Renal cortex interstitium (tissue), 15 donors: ENCODE measurements at places on chromosomes 4 and X.

DNA sequence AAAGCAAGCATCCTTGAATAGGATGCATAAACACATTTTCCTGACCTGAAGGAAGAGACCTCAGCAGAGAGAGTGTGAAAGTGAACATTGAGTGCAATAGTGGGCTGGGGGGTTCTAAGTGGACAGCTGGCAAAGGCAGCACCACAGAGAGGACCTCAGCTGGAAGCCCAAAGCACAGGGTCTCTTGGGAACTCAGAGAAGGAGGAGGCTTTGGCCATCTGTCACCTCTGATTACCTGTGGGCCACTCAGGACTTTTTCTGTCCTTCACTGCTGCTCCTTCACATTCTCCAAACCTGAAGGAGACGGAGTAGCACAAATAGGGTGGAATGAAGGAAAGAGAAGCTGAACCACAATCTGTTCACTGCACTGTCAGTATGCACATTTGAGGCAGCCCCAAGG lies 37.9 kb upstream of the FAT4 start:
- DNase-seq = no peak

- no peak for DNase-seq
These were observed 89.7 kb downstream of the SYTL5 start for GRCh38 chrX:38095971-38096529.

- no peak for DNase-seq
These were observed 904.9 kb downstream of the CENPC start for GRCh38 chr4:66640233-66640990.

- no peak for DNase-seq
These were observed 3.7 kb upstream of the LCORL start for GRCh38 chr4:18025288-18025687.

- DNase-seq = no peak
These were observed 5.8 kb upstream of the TET2 start for GRCh38 chr4:105140684-105141490.

DNA sequence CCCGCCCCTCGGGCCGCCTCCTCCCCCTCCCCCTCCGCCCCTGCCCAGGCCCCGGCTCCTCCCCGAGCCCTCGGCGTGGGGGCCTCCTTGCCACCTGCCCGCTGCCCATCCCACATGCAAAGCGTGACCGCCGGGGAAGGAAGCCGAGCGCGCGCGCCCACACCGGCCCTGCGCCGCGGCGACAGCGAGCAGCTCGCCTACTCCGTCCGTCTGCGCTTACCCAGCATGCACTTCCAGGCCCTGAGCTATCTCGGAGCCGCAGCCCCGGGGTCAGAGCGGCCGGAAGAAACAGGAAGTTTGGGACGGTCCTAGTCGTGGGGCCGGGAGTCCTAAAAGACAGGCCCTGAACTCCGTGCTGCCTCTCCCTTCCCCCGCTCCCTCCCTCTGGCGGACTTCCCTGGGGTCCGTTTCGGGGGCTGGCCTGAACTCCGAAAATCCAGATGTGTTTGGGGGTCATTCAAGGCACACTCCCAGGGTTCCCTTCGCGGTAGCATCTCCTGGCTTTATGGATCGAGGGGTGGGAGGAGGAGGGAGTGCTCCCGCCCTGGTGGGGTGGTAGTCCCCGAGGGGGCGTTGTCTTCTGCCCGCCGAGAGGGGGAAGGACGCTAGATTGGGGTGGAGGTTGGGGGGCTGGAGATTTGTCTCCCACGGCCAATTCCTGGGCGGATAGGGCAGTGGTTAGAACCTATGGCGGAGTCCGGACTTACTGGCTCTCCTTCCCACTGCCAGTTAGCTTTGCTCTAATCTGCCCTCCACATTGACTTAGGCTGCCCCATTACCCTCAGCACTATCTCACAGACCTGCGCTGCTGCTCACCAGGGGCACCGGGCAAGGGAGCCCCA lies 25.0 kb upstream of the BCORL1 start:
- peak; percentile 42 for DNase-seq

GRCh38 chr4:169621731-169622492 lies 1.5 kb downstream of the CLCN3 start:
- no peak for DNase-seq

DNA sequence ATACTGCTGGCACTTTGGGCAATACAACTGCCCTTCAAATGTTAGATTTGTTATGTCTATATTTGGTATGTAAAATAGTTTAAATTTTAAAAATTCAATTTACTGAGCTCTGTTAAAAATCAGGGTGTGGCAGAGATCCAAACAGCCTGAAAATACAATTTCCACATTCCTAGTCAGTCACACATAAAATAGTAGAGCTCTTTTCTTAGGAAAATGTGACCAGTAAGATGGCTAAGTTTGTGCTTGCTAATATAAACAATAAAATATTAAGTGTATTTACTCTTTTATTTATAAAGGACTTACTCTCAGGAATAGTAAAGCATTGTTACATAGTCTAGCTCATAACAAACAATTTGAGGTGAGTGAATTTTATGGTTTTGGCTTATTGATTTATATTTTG lies 200.2 kb downstream of the DKK2 start:
- DNase-seq = no peak

DNA sequence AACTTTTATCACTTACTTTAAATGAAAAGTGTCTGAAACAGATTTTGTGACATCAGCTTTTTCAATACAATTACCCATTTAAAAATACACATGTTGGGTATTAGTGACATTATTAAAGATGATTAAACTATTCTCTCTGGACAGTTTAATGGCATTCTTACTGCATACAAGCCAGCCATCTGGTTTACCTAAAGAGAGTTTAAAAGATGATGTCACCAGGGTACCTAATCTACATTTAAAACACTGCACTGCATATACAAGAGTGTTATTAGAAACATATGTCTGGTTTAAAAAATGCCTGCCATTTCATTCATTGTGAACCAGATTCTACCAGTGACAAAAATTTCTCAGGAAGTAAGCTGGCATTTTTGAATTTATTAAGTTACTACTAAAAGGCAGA lies 919.1 kb downstream of the ADGRL3 start:
- DNase-seq = no peak

DNA sequence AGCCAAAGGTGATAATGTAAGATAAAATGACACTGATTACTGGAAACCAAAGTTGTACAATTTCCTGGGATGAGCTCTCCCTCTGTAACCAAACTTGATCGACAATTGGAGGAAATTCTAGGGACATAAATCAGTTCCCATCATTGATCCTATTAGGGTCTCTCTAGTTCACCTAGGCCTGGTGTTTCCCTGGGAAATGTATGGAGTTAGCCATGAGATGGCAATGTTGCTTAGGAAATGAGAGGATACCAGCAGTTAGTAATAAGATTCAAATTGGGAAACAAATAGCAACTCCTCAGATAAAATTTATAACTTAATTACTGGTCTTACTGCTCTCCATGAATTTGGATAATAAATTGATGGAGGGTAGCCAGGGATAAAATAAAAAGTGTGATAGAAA lies 52.2 kb downstream of the SPATA18 start:
- DNase-seq = no peak

GRCh38 chrX:139739138-139739537 lies 31.2 kb upstream of the MCF2 start:
- DNase-seq = no peak

- DNase-seq = no peak
These were observed 32.9 kb downstream of the RAI2 start for GRCh38 chrX:17828171-17828570.

DNA sequence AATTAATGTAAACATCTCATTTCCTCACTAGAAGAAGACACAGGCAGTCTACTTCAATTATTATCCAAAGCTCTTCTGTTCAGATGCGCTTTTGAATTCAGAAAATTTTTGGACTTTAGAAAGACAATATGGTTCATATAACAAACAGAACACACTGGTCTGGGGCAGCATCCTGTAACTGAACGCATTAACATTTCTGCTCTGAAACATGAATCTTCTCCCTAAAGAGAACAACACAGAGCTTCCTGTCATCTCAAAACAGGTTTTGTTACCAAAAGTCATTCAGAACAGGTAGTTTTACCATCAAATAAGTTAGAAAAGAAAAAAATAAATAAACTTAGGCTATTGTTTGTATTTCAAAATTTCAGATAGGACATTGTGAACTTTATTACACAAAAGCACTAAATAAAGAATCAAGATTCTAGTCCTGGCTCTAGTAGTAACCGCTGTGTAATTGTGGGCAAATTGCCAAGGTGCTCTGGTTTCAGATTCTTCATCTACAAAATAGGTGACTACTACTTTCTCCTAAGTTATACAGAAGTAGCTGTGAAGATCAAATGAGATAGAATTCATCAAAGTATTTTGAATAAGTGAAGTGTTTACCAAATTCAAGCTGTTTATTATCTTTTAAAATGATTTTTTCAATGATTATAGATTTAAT lies 252.3 kb upstream of the RASGEF1B start:
- no peak for DNase-seq

- DNase-seq = no peak
These were observed 41.9 kb downstream of the FRAS1 start for GRCh38 chr4:78099058-78099457.

- no peak for DNase-seq
These were observed 6.2 kb upstream of the IQSEC2 start for GRCh38 chrX:53287493-53288138.

GRCh38 chr4:73729534-73730165 lies 10.7 kb upstream of the CXCL8 start:
- DNase-seq = peak; percentile 5

DNA sequence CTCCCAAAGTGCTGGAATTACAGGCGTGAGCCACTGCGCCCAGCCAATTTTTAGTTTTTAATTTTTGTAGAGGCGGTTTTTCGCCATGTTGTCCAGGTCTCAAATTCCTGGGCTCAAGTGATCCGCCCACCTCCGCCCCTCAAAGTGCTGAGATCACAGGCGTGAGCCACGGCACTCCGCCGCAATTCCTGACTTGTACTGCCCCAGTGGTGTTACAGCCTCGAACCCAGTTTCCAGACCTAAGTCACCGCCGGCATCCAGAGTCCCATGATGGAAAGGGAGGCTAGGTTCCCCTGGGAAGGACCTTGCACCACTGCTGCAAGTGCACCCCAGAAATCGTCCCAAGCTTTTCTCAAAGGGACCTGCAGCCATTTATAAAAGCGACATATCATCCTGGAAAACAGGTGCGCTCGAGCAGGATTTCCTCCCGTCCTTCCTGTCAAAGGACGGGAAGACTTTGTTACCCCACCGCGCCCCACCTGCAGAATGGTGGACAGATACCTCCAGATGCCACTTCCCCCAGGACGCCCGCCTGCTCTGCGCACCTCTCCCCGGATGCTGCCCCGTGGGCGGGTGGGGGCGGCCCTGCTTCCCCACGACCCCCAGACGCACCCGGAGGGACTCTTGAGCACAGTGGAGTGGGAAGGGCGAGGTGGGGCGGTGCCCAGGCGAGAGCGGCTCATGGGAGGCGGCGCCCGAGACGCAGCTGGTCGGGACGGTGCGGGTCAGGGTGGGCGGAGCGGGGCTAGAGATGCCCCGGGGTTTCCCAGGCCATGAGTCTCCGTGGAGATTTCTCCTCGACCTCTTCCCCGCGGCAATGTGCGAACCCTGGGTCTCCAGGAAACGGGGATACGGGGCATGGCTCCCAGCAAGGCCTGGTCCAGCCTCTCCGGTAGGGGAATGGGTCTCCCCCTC lies 947 bp upstream of the RPL10 start:
- no peak for DNase-seq

DNA sequence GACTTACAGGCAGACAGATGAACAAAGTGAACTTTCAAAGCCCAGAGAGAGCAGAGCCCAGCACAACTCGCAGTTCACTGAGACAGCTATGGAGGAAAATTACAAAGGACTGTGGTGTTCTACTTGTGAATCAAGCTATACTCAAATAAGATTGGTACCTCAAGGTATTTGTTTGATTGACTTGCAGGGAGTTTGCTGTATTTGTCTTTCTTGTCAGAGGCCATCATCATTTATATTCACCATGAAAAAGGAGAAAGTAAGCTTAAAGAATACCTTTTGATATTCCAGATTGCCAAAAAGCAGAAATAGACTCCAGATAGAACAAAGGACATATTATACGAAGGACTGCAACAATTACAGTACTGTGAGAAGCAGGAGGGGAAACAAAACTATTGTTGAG lies 1047.9 kb downstream of the RPA4 start:
- no peak for DNase-seq

DNA sequence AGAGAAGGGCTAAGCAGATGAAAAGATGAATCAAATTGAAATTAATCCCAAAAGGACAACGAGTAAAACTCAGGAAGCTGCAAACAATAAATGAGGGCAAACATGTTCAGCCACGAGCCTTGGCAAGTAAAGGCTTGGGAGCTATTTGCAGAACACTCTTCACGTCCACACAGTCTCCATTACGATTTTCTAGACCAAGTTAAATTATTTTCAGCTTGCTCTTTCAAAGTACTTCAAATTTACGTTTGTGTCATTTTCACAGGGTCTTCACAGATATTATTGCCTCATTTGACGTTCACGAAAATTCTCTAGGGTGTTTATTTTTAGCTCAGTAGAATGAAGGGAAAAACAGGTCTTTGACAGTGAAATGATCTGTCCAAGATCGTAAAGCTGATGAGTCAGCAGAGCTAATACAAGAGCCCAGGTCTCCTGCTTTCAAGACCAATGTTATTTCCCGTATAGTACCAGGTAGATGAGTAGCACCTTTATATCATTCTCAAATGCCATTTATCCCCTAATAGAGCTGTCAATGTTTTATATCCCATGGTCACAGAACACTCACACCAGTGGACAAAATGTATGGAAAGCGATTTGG lies 20.9 kb downstream of the KLB start:
- DNase-seq = no peak

DNA sequence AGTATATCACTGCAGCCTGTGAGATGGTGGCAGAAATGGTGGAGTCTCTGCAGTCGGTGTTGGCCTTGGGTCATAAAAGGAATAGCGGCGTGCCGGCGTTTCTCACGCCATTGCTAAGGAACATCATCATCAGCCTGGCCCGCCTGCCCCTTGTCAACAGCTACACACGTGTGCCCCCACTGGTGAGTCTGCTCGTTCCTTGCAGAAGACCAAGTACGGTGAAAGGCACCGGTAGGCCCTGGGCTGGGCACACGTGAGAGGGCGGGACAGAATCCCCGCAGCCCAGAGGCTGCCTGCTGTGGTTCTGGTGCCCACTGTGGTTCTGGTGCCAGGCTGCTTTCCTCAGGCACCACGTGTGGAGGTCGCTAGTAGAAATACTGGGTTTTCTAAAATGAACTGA lies 31.2 kb upstream of the MSANTD1 start:
- no peak for DNase-seq

- DNase-seq = no peak
These were observed 699.8 kb downstream of the TRAM1L1 start for GRCh38 chr4:116385583-116385982.

DNA sequence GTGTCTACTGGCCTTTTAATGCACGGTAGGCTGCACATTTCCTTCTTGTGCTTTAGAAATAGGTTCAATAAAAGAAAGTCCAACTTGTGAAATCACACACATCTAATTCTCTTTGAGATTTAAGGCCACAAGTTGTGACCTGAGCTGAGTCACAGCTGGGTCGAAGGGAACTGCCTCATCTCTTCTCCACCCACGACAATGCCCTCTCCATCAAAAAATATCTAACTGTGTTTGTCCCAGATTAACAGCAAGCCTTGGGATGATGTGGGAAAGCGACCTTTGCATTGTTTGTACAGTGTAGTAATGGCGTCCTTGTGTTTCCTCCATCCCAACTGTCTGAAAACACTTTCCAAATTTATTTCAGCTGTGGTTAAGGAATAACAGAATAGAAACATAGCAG lies 168.9 kb downstream of the AMELX start:
- no peak for DNase-seq

GRCh38 chr4:11250510-11250909 lies 178.2 kb downstream of the HS3ST1 start:
- DNase-seq = no peak

GRCh38 chr4:177582992-177583391 lies 140.8 kb upstream of the AGA start:
- DNase-seq = no peak
